ENCODE measurements at places on chromosomes 6 and 20.
A peak's percentile ranks its signal among the peaks of the same experiment; 100 is the strongest.

DNA sequence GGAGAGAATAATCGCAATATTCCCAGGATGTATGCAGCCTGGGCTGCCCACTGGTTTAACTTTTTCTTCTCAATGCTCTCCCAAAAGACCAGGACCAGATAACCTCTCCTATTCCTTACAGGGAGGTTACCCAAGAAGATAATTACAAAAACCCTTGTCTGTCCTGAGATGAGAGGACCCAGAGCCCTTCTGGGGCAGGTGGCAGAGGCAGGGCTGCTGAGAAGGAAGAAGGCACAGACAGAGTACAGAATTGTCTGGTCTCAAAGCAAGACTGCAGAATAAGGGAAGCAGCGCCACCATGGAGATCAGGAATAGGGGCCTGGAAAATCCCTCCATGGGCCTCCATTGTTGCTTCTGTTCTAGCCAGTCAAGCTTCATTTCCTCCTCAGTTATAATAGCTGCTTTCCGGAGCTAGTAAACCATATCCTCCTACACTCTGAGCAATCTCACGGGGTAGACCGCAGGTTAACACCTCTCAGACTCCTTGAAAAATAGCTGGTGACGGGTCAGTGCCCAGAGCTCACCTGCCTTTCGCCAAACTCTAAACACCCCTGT, 463 bp upstream of the HLA-DMB start:
- no peak for DNase-seq

- DNase-seq = no peak
Observed at GRCh38 chr6:7390226-7390878, 744 bp downstream of the RIOK1 start.

GRCh38 chr6:5680095-5680494, 326.6 kb downstream of the NRN1 start:
- DNase-seq = no peak

DNA sequence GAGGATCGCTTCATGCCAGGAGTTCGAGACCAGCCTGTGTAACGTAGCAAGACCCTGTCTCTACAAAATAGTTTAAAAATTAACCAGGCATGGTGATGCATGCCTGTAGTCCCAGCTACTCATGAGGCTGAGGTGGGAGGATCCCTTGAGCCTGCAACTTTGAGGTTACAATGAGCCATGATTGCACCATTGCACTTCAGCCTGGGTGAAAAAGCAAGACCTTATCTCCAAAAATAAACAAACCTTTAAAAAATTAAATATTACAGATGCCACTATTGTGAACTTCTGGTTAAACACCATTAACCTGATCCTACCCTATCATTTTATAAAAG, 116.8 kb downstream of the ARHGAP18 start:
- no peak for DNase-seq

DNA sequence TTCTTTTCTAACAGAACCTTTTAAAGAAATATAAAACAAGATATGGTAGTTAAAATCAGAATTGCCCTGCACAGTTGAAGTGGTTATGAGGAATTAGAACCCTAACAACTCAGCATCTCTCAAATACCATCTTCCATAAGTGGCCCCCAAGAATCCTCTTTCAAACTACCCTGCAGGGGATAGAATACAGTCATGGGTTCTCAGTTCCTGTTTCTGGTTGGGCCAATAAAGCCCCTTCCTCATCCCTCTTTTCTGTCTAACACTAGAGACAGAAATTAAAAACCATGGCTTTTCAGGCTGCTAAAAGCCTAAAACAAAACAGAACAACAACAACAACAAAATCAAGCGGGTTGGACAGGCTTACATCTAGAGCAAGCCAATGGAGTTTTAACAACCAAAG, 6.7 kb upstream of the LCA5 start:
- DNase-seq = no peak

- no peak for DNase-seq
Observed at GRCh38 chr20:42134265-42135098, 516.3 kb upstream of the CHD6 start.

GRCh38 chr20:36205026-36205425, 31.3 kb upstream of the AAR2 start:
- DNase-seq = no peak

DNA sequence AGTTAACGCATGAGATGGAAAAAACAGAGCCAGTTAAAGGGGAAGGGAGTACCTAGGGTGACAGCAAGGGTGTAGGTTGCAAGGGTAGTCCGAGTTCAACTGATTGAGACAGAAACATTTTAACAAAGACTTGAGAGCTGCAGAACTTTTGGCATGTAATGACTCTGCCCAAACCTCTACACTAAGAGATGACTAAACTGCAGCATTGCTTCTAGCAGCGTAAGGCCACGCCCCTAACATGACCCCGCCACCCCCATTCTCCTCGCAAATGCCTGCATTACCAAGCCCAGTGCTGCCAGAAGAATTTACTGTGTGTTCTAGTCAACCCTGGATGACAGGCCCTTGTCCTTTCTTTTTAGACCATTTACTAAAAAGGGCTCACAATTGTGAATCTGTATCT, 6.3 kb upstream of the HINT3 start:
- peak; percentile 36 for DNase-seq

DNA sequence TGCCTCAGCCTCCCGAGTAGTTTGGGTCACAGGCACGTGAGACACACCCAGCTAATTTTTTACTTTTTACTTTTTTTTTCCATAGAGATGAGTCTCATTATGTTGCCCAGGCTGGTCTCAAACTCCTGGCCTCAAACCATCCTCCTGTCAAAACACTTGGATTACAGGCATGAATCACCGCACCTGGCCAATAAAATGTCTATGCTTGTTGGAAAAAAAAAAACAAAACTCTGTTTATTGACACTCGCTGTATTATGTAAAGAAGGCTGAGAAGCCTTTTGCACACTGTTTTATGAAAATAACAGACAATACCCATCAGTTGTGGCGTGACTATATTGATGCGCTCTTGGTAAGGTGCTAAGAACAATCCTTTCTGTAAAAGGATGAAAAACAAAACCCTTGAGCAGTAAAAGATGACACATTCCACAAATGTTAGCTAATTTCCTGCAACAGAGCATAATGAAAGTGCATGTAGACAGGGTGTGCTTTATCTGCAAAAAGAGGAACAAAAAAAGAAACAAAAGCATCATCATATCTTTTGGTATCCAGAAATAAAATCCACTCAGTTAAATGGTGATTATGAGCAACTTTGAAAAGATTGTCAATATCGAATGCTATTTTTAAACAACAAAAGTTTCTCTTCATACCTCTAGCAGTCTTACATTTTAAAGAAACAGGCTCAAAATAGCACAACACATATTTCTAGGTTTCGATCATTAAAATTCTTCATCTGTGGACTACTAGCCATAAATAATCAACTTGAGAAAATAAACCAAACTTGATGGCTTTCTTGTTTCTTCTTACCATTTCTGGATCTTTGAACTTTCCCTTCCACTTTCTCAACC, 108.3 kb upstream of the PHACTR1 start:
- peak; percentile 41 for DNase-seq

DNA sequence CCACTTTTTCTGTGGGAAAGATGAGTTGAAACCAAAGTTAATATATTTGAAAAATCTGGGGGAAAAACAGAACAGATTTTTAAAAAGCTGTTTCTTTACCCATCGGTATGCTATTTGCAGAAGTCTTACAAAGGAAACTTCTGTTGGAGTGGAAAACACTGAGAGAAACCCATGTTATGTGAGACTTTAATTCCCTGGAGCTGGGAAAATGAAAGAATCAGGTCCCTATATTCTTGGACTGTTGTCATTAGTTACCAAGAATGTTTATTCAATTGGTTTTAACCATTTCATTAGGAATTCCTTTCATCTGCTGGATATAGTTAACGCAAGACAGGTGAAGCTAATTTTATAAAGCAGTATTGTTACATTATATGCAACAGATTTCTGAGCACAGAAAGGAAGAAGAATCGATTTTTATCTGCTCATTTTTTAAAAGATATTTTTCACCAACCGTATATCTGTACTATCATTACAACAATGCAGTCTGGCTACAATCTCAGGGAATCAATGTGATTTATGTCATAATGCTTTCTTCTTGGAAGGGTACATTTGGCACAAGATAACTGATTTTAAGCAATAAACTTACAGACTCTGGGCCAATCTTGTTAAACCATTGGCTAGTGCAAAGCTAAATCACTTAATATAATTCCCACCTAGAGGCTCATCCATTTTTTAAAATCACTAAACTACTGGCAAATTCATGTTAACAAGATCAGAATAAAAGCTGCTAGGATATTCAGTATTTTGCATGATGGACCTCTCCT, 170.0 kb downstream of the MOXD1 start:
- no peak for DNase-seq

GRCh38 chr6:4504700-4505099, 271.5 kb upstream of the CDYL start:
- peak; percentile 17 for DNase-seq

Data from fibroblast of skin of scalp (primary cell).